ENCODE measurements at places on chromosomes 5 and 9.

- DNase-seq, result no peak
These were observed 231.0 kb downstream of the ESM1 start for GRCh38 chr5:54754420-54754819.

DNA sequence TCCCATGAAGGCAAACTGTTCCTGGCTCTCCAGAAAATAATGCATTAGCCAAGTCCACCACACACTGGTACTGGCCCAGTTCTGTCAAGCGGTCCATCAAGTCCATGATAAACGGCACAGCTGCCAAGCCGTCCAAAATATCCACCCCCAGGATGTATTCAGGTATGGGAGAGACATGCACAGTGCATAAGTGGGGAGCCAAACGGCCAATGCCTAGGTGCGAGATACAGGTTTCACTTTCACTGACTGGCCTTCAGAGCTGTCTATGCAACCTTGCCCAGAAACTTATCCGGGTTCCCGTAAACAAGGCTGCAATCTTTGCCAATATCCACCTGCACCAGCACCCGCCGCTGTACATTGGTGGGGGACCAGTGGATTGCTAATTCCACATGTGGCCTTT, 795.8 kb downstream of the EFNA5 start:
- no peak for DNase-seq

GRCh38 chr9:133701981-133702797, 36.0 kb downstream of the SARDH start:
- no peak for DNase-seq

DNA sequence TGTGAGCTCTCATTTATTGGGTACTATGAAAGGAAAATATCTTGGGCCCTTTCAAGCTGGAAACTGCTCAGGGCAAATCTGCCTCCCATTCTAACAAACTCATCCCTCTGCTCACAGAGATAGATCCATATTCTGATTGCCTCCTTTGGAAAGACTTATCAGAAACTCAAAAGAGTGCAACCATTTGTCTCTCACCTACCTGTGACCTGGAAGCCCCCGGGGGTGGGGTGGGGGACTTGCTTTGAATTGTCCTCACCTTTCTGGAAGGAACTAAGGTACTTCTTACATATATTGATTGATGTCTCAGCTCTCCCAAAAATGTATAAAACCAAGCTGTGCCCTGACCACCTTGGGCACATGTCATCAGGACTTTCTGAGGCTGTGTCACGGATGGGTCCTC, 125.3 kb downstream of the ATP10B start:
- DNase-seq, result no peak

DNA sequence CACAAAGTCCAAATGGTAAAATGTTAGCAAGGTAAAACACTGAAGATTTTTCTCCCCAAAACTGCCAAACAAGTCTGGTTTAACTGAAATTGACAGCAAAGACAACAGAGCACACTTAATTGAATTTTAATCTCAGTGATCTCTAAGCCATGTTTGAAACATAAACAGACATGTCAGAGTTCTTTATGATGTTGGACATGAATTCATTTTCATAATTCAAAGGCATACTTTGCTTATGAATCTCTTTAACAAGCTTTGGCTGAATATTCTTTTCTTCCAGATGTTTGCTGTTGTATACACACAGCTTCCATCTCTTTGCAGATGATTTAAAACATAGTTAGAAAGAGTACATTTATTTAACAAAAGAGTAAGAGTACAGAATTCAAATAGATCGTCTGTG, 509.1 kb downstream of the RAB3C start:
- no peak for DNase-seq

DNA sequence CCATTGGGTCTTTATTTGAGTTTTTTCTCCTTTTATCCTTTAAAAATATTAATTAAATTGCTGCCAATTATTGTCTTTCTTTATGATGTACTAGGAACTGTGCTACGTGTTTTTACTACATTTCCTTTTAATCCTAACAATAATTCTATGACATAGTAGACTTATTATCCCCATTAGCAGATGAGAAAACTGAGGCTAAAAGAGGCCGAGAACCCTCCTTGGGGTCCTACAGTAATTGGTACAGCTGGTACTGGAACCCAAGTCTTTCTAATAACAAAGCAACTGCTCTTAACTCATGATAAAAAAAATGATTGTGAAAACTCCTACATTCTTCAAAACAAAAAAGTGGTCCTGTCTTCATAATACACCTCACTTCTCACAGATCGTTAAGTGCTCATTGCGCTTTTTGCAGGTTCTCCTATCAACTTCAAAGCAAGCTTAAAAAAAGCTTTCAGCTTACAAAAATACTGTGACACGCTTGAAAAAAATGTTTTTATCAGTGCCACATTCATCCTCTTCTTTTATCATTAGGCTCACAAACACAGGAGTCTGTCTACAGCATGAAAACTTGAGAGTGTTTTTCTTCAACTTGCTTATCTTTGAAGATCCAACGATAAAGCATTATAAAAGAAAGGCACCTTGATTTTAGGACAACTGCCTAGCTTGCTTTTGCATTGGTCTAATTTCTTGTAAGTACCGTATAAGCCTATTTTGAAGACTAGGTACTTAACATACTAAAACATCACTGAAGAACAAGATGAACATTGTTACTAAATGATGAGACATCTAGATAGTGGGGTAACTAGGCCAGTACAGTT, 32.4 kb downstream of the FYB1 start:
- DNase-seq, result no peak

- no peak for DNase-seq
These were observed 581.2 kb upstream of the ZNF608 start for GRCh38 chr5:125327676-125328075.

DNA sequence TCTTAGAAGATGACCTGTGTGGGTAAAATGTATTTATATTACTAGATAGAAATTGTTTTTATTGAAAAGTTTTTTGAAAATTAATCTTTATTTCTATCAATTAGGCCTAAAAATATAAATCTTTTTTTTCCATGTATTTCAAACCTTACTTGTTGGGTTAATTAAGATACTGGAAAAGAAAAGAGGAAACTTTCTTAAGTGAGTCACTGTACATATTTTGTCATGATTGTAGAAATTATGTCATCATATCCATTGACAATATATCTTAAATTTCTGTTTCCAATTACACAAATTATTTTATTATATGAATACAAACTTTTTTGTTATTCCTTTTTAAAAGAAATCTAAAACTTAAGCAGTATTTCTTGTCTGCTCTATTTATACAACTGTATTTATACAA, 53.1 kb downstream of the RETREG1 start:
- no peak for DNase-seq

GRCh38 chr5:126263591-126264184, 159.5 kb upstream of the GRAMD2B start:
- no peak for DNase-seq

DNA sequence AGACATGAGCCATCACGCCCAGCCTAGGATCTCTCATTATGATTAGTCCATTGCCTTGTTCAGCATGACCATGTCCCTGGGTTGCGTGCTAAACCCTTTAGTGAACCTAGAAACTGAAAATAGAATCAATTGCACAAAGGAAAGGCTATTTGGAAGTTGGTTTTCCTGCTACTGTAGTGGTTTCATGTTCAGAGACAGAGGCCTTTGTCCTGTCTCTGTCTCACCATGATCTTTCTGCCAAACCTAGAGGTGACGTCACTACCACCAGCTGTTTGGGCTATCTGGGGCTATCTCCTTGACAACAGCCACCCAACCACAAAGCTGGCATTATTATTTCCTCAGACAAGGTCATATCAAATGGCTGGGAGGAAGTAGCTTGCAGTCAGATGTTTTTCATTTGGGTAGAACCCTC, 4.0 kb upstream of the CDK5RAP2 start:
- DNase-seq, result peak; percentile 51

GRCh38 chr9:129582855-129583254, 38.0 kb downstream of the C9orf50 start:
- no peak for DNase-seq

GRCh38 chr9:131672451-131672850, 67.4 kb downstream of the RAPGEF1 start:
- DNase-seq, result no peak

DNA sequence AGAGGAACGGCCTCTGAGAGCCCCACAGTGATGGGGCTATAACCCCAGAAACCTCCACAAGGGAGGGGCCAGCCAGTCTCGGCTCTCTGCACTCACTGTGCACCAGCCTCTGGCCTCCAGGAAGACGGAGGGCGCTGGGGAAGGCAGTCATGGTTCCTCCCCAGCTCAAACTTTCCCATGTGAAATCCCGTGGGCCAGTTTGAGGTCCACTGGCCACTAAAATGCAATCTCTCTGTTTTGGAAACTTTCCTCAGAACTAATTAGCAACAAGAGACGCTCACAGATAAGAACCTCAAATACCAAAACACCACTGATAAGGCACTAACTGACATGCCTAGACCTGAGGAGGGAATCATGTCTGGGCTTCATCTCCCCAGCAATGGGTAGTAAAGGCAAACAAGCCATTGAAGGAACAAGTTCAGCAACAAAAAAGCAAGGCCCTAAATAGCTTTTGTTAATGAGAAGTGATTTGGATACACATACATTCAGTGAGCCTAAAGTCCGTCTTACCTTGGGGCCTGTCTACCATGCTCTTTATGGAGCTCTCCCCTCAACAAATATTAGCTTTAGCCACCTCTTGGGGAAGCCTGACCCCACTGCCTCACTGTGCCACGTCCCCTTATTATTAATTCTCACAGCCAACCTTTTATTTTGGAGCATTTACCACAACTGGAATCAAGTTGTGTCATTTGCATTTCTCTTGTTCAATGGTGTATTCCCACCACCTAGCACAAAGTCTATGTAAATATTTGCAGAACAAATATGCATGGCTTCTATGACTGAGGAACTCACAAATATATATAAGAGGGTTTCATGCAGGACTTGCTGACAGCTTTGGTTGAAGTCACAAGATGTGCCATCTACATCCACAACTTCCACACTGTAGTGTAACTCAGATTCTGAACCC, 56.1 kb upstream of the GLRX start:
- no peak for DNase-seq

DNA sequence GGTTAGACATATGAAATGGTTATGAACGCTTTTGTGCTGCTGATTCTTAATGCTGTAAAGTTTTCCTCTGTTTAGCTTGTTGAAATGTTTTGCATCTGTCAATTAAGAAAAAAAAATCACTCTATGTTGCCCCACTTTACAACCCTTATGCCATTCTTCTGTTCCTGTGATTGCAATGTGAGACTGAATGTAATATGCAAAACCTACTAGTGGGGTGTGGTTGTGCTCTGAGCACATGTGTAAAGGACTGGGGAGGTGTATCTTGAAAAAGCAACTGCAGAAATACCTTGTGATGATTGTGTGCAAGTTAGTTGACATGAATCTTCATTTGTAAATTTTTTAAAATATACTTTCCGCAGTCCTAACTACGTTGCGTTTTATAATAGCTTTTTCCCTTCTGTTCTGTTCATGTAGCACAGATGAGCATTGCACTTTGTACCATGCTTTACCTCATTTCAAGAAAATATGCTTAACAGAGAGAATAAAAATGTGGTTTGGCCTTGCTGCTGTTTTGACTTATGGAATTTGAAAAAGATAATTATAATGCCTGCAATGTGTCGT, 357.0 kb upstream of the PIK3R1 start:
- DNase-seq, result no peak

GRCh38 chr9:128340691-128341434, 536 bp downstream of the SLC27A4 start:
- no peak for DNase-seq

DNA sequence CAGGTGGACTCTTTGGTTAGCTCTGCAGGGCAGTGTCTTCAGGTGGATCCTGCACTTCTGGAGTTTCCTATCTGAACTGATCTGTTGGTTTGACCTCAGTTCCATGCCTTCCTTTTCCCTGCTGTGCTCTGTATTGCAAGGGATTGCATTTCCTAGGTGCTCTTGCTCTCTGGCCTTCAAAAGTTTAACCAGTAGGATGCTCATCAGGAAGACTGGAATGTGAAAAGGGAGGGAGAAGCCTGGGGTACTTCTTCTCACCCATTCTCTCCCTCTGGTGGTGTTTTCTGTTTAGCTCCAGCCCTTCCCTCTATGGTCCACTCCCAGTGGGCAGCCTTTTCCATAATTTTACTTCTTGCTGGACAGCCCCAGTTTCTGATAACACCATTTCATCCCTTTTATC, 78.5 kb downstream of the ZNF618 start:
- DNase-seq, result no peak

DNA sequence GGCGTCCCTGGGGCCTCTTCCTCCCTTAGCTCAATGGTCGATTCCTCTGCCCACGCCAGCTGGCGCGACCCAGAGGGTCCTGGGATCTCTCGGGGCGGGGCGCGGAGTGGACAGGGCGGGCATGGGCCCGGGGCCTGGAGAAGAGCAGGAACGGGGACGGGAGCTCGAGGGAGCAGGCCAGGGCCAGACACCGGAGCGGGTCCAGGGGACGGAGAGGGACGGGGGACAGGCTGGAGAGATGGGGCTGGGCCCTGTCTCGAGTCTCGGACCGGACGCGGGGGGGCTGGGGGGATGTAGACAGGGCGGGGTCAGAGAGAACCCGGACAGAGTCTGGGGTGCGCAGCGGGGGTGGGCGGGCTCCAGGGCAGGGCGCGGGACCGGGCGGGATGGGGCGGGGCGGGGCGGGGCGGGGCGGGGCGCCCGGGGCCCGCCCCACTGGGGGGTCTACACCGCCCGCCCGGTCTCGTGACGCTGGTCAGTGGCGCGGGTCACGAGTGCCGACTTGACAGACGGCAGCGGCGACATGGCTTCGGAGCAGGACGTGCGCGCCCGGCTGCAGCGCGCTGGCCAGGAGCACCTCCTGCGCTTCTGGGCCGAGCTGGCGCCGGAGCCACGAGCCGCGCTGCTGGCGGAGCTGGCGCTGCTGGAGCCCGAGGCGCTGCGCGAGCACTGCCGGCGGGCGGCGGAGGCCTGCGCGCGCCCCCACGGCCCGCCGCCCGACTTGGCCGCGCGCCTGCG, at the start of gene UAP1L1:
Gene UAP1L1 (plus strand): TSS at position 508 of the 738 bp plus-strand sequence. CDS start 16 bp downstream, at position 524.
- no peak for DNase-seq

GRCh38 chr5:112245656-112246055, 173.4 kb downstream of the EPB41L4A start:
- DNase-seq, result no peak

DNA sequence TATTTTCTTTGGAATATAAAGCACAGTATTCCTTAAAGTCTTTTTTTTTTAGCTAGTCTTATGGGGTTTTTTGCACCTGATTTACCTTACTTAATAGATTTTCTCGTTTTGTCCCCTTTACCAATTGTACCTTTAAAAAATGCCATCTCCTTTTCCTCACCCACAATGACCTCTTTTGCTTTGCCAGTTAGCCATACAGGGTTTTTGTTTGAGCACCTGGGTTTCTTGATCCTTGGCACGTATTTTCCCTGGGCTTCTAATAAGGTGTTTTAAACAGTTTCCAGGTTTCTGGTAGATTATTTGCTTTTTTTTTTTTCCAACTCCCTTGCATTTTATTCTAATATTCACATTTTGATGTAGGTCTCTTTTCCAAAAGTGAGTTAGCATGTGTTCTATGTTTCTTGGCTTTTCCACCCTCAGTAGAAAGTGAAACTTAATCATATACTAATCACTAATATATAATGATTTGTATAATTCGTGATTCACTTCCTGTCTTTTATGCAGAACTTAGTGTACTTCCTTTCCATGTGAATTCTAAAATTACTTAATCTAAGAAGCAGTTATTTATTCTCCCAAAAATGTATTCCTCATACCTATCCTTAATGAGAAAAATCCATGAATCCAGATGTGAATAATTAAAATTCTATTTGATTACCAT, 673.9 kb upstream of the RGMB start:
- no peak for DNase-seq

- DNase-seq, result no peak
These were observed 55.9 kb upstream of the MYO10 start for GRCh38 chr5:16992006-16992405.
